ENCODE measurements at places on chromosomes 5 and 9.

GRCh38 chr9:119005162-119005561 is 364.1 kb downstream of the BRINP1 start:
- DNase-seq = no peak

GRCh38 chr5:64914396-64914795 is 145.7 kb downstream of the CWC27 start:
- DNase-seq = no peak

DNA sequence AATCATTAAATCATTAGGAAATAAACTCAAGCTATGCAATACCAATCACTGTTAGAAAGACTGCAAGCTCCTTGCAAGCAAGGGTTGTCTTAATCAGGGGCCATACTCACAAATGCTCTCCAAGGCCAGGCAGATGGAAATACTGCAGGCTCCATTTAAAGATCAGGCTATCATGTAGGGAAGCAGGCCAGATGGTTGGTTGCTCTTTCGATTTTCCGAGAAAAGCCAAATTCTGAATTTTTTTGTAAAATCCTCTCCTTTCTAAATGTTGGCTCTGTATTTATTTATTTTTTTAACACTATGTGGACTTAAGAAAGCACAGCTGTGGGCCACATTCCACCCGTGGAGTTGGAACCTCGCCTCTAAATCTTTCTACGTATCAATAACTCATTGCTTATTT is 127.1 kb downstream of the GLIS3 start:
- DNase-seq = no peak

- DNase-seq = no peak
Observed at GRCh38 chr5:173050791-173051190, 5.4 kb upstream of the CREBRF start.

GRCh38 chr5:106127985-106128384 is 1542.8 kb downstream of the EFNA5 start:
- DNase-seq = no peak

All from NCI-H1105 treated with DMSO at 0.1 percent for 48 hours (cell line).